ENCODE measurements at places on chromosomes 4 and X.

DNA sequence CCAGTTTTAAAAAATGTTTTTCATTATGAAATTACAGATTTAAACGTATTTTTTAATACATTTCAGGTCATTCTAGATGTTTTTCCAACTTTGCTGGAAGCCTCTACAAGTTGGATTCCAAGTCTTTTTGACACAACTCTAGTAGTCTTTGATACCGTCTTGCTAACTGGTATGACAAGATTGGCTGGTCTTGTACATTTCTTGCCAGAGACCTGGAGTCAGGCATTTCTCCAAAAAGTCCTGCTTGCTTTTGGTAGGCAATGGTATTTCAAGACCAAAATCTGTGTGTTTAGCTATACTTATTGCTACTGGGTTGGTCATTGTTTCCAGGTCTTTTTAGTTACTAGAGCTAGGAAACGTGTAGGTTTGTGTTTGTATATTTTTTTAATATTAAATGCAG is 64.6 kb downstream of the SLAIN2 start:
- DNase-seq = no peak

DNA sequence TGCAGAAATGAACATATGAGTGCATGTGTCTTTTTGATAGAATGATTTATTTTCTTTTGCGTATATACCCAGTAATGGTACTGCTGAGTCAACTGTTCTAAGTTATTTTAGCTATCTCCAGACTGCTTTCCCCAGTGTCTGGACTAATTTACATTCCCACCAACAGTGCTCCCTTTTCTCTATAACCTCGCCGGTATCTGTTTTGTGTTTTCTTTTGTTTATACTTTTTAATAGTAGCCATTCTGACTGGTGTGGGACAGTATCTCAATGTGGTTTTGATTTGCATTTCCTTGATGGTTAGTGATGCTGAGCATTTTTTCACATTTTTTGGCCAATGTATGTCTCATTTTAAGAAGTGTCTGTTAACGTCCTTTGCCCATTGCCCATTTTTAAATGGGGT is 218.6 kb upstream of the KCNIP4 start:
- DNase-seq = no peak

DNA sequence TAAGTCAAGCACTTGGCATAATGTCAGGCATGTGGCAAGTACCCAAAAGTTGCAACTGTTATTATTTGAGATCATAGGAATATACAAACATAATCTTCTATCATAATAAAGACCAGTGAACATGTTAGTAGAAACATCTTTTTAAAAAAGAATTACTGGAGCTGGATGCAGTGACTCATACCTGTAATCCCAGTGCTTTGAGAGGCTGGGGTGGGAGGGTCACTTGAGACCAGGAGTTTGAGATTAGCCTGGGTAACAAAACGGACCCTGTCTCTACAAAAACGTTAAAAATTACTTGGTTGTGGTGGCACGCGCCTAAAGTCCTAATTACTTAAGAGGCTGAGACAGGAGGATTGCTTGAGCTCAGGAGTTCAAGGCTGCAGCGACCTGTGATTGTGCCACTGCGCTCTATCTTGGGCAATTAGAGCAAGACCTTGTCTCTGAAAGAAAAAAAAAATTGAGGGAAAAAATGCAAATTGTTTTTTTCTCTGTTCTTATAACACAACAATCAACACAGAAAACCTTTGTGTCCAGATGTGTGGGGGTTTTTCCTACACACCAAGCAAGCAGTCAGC is 284.3 kb downstream of the ARHGAP10 start:
- no peak for DNase-seq

DNA sequence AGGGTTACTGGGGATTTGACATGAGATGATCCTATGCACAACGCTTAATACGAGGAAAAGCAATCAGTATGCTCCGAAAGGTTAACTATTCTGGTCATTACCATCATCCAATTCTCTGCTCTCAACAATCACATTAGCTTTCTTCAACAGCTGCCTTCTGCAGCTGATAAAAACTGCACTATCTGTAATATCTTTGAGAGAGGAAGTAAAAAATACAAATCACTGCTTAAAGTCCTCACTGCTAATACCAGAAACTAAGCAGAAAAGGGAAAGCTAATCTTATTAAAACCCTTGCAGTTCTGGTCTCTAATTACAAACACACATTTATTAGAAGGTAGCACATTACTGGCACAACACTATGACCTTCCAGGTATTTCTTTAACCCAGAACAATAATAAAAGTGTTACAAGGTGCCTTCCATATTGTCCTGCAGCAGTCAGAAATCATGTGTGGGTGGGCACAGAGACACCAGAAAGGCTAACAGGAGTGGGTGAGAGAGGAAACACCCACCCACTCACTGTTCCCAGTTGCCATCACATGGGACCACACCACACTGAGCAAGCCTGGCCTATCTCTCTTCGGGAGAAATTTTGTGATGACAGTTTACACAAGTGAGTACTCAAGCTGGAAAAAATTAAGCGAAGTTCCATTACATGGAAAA is 71.0 kb downstream of the RELL1 start:
- no peak for DNase-seq

GRCh38 chrX:54029529-54030143 is 14.6 kb downstream of the PHF8 start:
- DNase-seq = no peak

DNA sequence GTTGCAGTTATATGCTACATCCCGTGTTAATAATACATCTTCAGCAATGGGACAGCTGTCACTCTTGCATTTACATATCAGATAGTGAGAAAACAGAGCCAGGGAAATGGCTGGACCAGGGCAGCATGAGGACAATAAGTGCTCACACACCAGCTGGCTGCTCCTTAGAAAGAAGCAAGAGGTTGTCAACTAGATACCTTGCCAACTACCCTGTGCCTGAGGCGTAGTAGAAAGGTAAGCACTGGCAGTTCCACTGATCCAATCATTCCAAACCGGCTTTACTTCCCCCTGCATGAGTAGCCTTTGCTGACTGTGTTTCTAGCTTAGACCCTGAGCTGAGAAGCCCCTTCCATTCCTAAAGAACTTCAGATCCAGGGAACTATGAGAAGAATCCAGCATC is 52.2 kb upstream of the FGF13 start:
- DNase-seq = no peak

DNA sequence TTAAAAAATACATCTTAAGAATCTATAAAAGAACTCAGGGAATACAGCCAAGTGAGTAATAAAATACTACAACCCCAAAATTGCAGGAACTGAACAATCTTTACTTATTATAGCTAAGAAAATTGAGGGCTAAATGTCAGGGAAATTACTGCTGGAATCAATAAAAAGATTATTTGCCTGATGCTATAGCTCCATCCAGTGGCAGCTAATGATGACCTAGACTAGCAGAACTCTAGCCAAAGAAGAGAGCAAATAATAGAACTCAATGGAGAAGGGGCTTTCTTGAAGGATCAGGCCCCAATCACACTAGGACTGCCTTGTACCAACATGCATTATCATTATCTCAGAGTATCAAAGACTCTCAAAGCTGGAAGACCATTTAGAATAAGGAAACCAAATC is 85.0 kb upstream of the FAM241A start:
- no peak for DNase-seq

- DNase-seq = no peak
Measured at GRCh38 chr4:110508827-110509710, 33.1 kb downstream of the ENPEP start.

GRCh38 chr4:144709793-144710525 is 64.0 kb downstream of the HHIP start:
- no peak for DNase-seq

- DNase-seq = no peak
Measured at GRCh38 chr4:52711272-52711671, 40.0 kb downstream of the ERVMER34-1 start.

DNA sequence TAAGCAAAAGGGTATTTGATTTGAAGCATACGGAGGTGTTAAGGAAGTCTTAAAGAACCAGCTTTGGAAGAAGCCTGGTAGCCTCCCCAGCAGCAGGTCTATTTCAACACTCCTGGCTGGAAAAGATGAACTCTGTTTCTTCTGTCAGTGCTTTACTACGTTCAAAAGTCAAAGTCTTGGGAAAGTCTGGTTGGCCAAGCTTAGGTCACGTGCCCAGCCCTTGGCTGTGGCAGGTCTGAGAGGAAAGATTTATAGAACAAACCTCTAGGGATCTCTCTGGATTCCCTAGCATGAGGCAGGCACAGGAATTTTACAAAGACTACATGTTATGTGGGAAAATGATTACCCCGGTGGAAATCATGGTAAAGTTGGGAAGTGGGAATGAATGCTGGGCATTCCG is 8.6 kb upstream of the ARHGAP10 start:
- DNase-seq = no peak

- no peak for DNase-seq
Measured at GRCh38 chr4:68249434-68249833, 3.9 kb upstream of the TMPRSS11B start.

DNA sequence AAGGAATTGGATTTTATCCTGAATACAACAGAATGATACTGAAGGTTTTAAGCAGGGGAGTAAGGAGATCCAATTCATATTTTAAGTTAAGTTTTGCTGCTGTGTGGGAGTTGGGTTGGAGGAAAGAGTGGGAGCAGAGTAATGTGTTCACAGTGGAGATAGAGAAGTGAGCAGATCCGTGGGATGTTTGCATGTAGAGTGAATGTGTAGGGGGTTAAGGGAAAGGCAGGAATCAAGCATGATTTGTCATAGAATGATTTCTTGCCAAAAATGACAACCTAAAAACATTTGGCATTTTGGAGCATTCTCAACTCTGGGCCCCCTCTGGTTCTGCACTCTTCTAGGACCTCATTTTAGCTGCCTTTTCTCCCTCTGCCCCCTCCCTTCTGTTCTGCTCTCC is 76.6 kb downstream of the ARHGAP10 start:
- no peak for DNase-seq

GRCh38 chr4:177596035-177596434 is 153.8 kb upstream of the AGA start:
- DNase-seq = no peak

- peak; percentile 47 for DNase-seq
Measured at GRCh38 chrX:11770320-11770719, 12.3 kb downstream of the MSL3 start.

- peak; percentile 88 for DNase-seq
Measured at GRCh38 chrX:115892787-115893671, 277.5 kb upstream of the AGTR2 start.

DNA sequence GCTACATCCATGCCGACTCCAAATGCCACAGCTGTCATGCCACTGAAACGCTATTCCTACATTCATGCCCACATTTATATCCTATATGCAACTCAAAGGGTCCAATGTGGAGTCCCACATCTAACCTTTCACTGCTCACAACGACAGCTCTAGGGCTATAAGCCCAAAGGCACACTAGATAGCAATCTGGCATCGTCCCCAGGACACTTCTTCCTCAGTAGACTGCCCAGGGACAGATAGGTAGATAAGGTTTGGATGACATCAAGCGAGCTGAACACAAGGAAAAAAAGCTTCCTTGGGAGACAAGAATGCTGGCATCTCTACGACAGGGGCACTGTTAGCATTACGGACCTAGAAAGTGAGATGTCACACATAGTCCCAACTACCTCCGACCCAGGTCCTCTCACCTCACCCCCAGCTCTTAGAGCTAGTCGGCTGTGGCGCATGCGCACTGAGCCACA is 685 bp downstream of the RAB9B start:
- no peak for DNase-seq

DNA sequence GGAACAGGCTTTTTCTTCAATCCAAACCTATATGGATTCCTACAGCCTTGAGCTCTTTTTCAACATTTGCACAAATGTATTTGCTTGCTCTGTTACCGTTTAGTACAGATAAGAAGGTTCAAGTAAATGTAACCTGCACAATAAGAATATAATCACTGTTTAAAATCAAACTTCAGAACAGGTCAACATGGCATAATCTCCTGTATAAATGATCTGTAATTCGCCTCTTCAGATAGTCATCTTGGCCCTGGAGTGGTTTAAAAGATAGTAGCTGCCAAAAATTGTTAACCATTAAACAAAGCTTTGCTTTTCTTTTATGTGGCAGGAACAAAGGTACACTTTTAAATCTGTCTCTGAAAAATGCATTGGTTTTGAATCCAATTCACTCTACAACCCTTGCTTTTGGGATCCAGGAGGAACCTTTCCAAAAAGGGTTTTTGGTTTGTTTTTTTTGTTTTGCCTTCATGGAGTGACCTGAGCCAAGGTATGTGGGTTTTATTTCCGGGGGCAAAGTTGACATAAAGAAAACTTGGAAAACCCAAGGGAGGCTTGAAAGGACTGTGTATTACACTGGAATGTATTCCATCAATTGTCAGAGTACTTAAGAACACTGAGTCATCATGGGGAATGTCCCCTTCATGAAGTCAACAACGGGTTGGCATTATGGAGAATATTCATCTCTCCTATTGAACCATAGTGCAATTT is 210.4 kb upstream of the HCCS start:
- no peak for DNase-seq

- no peak for DNase-seq
Measured at GRCh38 chr4:108783665-108784463, 21.0 kb upstream of the ETNPPL start.

DNA sequence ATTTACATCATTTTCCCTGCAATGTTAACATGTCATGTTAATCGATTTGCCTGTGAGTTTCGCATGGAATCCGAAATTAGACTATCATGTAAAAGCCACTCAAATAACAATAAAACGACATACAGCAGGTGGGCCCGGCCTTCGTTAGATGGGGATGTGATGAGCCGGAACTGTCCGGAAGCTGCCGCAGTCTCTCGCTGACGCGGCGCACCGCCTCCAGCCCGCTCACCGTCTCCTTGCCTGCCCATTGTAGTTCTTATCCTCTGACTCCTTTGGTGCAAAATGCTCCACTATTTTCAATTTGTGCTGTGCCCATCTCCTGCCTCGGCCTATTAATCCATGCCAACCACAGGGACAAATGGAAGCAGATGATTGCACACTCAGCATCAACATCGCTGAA is 877.5 kb upstream of the TENM3 start:
- no peak for DNase-seq

GRCh38 chr4:18937080-18937479 is 915.5 kb upstream of the LCORL start:
- no peak for DNase-seq

GRCh38 chr4:154029171-154029570 is 240.3 kb upstream of the SFRP2 start:
- no peak for DNase-seq

- no peak for DNase-seq
Measured at GRCh38 chr4:21451032-21451431, 497.5 kb downstream of the KCNIP4 start.

GRCh38 chr4:54658252-54659093 is 716 bp downstream of the KIT start:
- DNase-seq = peak; percentile 59

GRCh38 chrX:39163581-39164126 is 362.4 kb downstream of the MID1IP1 start:
- DNase-seq = no peak

DNA sequence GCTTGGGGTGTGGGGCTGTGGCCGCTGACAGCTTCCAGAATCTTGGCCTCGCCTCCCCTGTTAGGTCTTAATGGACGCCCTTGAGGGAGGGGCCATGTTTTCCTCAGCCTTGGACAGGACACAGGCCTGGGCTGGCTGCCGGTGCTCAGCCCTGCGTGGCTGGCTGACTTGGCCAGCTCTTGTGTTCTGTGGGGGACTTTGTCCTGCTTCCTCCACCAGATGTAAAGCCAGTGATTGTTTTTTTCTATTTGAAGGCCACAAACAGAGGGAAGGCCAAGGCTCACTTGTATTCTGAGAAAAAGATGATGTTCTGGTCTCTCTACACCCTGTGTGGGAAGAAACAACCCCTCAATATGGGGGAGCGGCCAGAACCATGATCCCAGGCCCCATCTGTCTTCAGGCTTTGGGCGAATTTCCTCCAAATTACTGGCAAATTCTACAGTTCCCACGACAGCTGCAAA is 71.3 kb downstream of the HTRA3 start:
- peak; percentile 94 for DNase-seq

- DNase-seq = no peak
Measured at GRCh38 chrX:23766650-23767551, 16.1 kb upstream of the SAT1 start.

Measured in femur (tissue), 1 donor.